NCI-H1092 (cell line): ENCODE measurements at places on chromosomes 5 and 9.

DNA sequence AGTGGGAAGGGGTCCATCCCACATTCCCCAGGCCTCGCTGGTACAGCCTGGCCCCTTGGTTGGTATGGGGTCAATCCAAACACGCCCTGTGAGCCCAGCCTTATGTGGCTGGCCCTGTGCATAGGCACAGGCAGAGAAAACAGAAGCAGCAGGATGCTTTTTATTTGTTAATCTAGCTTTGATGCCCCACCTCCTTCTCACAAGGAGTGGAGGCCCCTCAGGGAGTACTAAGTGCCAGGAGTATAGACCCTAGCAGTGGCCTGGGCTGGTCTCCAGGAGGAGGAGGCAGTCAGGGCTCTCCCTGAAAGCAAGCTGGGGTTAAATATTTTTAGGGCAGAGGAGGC is 14.6 kb upstream of the TCF7 start:
- no peak for DNase-seq

DNA sequence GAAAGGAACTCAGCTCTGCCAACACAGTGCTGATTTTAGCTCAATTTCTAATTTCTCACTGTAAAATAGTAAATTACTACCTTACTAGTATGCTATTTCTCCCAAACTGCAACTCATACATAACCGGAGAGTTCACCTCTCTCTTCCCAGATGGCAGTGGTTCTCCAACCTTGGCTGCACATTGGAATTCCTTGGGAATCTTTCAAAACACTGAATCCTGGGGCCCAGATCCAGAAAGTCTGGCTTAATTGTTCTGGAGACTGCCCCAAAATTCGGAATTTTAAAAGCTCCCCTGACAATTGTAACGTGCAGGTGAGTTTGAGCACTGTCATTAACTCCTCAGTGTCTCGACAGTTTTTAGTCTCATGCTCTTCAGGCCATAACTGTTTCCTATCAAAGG is 100.3 kb downstream of the SLC1A3 start:
- no peak for DNase-seq

DNA sequence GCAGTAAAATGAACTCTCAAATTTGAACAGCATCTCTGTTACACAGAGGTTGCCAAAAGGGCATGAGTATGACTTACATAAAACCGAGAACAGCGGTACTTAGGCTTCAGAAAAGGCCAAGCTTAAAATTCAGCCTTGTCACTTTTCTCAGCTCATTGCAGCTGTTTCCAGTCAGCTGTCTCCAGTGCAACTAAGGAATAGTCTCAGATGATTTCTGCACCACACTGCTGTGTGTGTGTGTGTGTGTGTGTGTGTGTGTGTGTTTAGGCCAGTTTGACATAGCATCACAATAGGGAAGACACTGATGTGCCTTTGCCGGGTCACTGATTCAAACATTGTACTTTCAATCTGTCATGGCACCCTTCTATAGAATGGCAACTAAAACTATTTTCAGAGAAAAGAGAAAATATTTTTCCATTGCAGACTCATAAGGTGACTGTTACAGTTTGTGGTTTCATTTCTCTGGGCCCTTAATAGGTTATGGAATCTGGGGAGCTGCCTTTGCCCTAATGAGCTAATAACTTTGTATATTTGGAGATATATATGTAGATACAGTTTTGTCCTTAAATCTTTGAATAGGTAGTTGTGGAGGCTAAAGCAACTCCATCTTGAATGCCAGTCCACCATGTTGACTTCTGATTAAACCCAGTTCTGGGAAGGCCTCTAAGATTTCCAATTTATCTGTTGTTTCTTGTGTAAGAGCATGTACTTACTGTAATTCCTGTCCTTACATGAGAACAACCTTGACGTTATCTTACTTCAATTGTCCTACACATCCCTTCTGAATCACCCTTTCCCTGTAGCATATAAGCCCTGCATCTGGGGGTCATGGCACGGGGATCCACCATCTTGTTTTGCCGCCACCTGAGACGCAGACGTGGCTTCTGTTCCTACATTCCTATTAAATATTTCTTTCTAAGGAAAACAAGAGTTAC is 4.5 kb downstream of the LSM11 start:
- DNase-seq = no peak

DNA sequence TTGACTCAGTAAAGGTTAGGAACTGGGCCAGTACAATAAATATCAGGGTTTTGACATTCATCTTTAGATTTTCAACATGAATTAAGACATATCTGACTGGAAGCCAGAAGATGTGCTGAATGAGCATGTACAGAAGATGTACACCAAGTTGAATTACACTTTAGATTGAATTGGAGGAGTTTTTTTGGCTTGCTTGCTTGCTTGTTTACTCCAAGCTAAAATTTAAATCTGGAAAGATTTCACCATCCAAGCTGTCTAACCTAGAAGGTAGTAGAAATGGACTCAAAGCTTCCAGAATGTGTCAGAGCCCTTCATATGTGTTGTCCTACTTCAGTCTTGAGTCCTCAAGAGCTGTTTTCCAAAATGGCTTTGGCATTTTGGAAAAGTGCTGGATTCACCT is 49.0 kb upstream of the FCHO2 start:
- no peak for DNase-seq

DNA sequence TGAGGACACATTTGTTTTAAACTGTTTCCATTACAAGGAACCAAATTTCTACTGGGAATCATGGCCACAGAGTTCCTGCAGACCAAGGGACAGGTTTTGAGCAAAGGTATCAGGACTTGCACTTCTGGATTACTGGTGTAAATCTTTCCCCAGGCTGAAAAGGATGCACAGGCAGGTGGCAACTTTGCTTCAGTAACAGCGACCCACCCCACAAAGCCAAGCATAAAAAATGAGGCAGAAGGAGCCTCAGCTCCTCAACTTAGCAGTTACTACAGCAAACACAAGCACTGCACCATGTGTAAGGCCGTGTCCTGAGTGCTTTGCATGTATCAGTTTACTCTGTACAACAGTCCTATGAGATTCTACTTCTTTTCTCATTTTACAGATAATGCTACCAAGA is 251.9 kb downstream of the EBF1 start:
- no peak for DNase-seq

DNA sequence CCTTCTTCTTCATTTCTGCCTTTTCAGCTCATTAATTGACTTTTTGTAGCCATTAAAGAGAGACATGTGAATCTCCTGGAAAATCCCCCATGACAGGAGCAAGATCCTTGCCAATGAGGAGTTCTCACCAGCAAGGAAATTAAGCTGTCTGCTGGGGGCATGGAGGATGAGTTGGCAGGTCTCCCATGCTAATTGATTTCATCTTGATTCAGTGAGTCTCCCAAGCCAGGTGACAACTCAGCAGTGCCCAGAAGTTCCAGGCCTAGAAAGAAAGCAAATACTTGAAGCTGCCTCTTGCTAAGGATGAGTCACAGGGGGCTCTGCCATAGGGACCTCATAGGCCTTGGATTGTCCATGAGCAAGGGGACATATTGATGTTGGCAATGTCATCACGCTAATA is 30.0 kb upstream of the ADRA1B start:
- DNase-seq = no peak

DNA sequence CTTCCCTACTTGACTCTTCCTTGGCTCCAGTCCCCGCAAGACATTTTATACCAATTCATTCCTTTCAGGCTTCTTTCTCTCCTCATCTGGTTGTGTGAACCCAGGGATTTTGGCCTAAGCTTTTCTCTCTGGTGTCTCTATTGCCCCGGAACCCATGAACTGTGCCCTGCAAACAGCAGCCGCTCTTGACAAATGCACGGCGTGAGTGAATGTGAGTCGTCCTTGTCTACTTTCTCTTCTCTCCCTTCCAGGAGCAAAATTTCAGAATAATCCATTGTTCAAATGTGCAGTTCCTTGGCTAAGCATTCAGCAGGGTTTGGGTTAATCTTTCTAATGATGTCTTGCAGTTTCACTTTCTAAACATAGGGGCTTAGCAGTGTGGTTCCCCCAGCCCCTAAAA is 250.4 kb upstream of the IRX4 start:
- DNase-seq = no peak

- no peak for DNase-seq
Measured at GRCh38 chr5:54736003-54736797, 218.6 kb downstream of the SNX18 start.

DNA sequence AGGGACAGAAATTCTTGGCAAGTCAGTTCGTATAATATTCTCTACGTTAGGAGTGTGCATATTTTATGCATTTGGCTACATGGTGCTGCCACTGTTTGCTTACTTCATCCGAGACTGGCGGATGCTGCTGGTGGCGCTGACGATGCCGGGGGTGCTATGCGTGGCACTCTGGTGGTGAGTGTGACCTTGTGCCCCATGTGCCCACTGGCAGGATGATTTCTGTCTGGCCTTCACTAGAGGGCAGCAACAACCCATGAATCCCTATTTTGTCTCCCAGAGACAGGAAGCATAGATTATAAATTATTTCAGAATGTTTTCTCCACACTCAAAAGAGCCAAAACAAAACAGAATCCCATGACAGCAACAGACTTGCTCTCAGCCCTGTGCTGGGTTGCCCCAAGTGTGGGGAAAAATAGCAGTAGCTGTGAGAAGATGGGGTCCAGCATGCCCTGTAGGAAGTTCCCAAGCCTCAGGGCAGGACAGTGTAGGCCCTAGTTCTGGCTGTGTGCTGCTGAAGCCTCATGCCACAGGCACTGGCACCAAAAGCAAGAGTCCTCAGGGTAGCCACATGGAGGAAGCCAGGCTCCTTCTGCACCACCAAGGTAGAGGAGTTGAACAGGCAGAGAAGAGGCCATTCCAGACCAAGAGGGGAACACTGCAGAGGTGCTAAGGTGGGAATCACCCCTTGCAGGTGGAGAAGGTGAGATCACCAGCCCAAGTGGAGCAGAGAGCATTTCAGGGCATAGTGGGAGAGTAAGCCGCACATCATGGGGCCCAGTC is 16.0 kb downstream of the SLC22A5 start:
- peak; percentile 1 for DNase-seq

DNA sequence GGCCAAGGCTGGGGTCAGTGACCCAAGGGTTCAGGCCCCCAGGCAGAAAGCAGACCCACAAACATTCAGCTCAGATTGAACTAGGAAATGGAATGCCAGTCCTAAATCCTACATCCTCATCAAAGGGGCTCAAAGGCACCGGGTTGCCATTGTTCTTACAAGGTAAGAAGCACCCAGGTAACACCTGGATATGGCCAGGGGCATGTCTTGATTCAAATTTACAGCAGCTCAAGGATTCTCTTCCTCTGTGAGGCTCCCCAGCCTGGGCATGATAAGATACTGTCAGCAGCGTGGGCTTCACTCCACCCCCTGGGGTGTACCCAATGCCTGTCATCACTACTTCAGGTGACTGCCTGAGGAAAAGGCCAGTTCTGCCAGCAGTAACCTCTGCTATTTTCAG is 92.1 kb upstream of the FSTL4 start:
- no peak for DNase-seq

DNA sequence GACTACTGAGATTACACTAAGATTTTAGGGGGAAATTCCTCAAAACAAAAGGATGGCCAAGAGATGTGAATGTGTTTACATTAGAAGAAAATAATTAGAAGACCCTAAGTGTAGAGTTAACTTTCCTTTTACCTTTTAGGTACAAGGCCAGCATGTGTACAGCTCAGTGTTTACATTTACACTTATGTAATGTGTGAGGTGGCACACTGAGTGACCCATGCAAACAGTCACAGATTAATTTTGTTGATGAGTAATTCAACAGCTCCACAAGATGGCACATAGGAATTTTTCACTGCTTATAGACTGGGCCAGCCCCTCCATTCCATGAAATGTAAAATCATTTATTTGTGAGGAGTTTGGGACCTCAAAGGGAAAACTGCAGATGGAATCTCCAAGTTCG is 90.1 kb upstream of the SLC12A2 start:
- no peak for DNase-seq

GRCh38 chr5:68176802-68177479 is 38.6 kb upstream of the PIK3R1 start:
- no peak for DNase-seq

- DNase-seq = no peak
Measured at GRCh38 chr5:9445826-9446388, 100.0 kb downstream of the SEMA5A start.

GRCh38 chr9:134385915-134386314 is 59.7 kb downstream of the RXRA start:
- DNase-seq = no peak

GRCh38 chr9:27086818-27087680 is 22.0 kb upstream of the TEK start:
- no peak for DNase-seq

DNA sequence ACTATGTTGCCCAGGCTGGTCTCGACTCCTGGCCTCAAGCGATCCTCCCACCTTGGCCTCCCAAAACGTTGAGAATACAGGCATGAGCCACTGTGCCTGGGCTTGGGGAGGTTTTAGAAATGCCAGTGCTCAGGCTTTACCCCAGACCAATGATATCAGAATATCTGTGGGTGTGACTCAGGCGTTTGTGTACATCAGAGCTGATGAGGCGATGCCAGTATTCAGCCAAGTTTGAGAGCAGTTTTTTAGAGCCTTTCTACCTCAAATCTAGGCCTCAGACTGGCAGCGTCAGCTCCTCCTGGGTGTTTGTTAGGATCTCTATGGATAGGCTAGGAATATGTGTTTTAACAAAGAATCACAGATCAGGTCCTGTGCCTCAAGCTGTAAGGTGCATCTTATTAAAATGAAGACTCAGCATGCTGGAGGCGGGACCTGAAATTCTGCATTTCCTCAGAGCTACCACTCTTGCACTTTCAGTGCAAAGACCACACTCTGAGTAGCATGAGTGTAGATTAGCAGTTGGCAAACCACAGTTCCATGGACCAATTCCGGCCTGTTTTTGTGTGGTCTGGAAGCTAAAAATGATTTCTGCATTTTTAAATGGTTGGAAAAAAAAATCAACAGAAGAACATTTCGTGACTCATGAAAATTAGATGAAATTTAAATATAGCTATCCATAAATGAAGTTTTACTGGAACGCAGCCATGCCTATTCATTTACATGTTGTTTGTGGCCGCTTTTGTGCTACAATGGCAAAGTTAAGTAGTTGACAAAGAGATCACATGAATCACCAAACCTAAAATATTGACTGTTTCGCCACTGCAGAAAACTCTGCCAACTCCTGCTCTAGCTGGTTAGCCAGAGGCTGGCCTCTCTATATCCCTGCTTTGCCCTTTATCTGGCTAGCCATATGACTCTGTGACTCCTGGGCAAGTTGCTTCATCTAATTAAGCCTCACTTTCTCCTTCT is 92.2 kb downstream of the KLF4 start:
- no peak for DNase-seq

DNA sequence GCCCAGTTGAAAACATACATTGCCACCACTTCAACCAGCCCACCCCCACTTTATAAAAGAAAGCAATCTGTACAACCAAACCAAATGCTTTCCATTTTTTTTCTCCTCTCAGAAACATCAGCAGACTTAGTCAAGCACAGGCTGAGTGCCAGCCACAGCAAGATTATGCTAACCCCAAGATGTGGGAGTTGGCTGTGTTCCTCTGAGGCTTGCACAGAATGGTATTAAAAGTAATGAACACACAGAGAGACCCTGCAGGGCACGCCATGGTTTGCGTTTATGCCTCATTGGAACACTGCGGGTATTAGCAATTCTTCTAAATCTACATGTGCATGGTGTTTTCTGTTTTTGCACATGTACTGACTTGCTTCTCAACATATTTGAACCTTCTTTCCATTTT is 419.9 kb upstream of the GRAMD2B start:
- no peak for DNase-seq

GRCh38 chr5:92070786-92071185 is 687.7 kb upstream of the ARRDC3 start:
- no peak for DNase-seq

GRCh38 chr5:81631124-81631523 is 119.8 kb downstream of the SSBP2 start:
- no peak for DNase-seq
